Colonic mucosa (tissue), 4 donors: ENCODE measurements at places on chromosomes 3 and 15. TPM values are rescaled to one million over a fixed set of nuclear protein-coding genes. Genes with fewer than 3 reads are reported as not detected.

- H3K4me1 ChIP-seq, result peaks cover 4% of the 10 kb centered on the region
These were observed 221.4 kb upstream of the NANOGP8 start for GRCh38 chr15:35306361-35306981.

Gene ZPLD1
- total RNA-seq, result not detected

- H3K27ac ChIP-seq, result no peak overlapping the region
- H3K27me3 ChIP-seq, result no peaks in the 10 kb centered on the region
- no peaks in the 10 kb centered on the region for H3K4me1 ChIP-seq
- H3K4me3 ChIP-seq, result no peak overlapping the region
- no peak for DNase-seq
- no peaks in the 10 kb centered on the region for H3K36me3 ChIP-seq
These were observed 90.9 kb upstream of the ZNF280D start for GRCh38 chr15:56824175-56824574.

DNA sequence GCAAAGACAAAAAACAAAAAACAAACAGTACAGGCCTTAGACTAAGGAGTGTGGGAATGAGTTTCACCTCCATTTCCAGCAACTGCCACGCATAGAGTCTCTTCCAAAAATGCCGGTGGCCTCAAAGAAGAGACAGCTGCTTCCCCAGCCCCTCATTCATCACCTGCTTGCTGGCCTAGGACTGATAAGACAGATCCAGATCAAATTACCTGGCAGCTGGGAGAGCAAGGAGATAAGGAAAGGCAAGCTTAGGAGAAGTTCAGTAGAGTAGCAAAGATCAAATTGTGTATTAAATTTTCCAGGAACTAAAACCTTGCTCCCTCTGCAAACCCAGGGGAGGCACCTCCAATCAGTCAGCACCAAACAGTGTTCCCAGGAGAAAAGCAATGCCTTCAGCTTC lies 325.8 kb upstream of the CTNNB1 start:
- no peak for DNase-seq
- H3K27me3 ChIP-seq, result no peaks in the 10 kb centered on the region
- H3K4me3 ChIP-seq, result no peak overlapping the region
- H3K27ac ChIP-seq, result no peak overlapping the region
- no peaks in the 10 kb centered on the region for H3K36me3 ChIP-seq

GRCh38 chr3:42256135-42256819 lies 9.7 kb downstream of the CCK start:
- no peaks in the 10 kb centered on the region for H3K36me3 ChIP-seq
- H3K4me1 ChIP-seq, result no peaks in the 10 kb centered on the region
- no peak overlapping the region for H3K4me3 ChIP-seq
- no peak overlapping the region for H3K27ac ChIP-seq
- no peaks in the 10 kb centered on the region for H3K27me3 ChIP-seq
- DNase-seq, result no peak

DNA sequence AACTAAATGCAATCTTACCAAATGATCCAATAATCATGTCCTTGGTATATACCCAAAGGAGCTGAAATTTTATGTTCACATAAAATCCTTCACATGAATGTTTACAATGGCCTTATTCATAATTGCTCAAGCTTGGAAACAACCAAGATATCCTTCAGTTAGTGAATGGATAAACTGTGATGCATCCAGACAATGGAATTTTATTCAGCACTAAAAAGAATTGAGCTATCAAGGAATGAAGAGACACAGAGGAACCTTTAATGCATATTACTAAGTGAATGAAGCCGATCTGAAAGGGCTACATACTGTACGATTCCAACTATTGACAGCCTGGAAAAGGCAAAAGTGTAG lies 168.4 kb downstream of the PDE8A start:
- no peak for DNase-seq
- H3K4me3 ChIP-seq, result no peak overlapping the region
- no peak overlapping the region for H3K27ac ChIP-seq
- H3K36me3 ChIP-seq, result no peaks in the 10 kb centered on the region
- H3K4me1 ChIP-seq, result no peaks in the 10 kb centered on the region

DNA sequence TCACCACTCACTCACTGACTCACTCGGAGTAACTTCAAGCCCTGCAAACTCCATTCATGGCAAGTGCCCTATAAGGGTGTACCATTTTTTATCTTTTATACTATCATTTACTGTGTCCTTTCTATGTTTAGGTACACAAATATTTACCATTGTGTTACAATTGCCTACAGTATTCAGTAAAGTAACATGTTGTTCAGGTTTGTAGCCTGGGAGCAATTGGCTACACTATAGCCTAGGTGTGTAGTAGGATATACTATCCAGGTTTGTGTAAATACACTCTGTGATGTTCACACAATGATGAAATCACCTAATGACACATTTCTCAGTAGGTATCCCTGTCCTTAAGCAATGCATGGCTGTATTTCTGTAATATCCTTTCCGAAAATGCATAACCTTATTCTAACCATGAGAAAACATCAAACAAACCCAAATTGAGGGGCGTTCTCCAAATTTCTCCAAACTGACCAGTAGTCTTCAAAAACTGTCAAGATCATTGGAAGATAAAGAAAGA lies 17.9 kb upstream of the CNOT10 start:
- no peaks in the 10 kb centered on the region for H3K27me3 ChIP-seq
- H3K4me1 ChIP-seq, result no peaks in the 10 kb centered on the region
- H3K4me3 ChIP-seq, result no peak overlapping the region
- no peaks in the 10 kb centered on the region for H3K36me3 ChIP-seq

DNA sequence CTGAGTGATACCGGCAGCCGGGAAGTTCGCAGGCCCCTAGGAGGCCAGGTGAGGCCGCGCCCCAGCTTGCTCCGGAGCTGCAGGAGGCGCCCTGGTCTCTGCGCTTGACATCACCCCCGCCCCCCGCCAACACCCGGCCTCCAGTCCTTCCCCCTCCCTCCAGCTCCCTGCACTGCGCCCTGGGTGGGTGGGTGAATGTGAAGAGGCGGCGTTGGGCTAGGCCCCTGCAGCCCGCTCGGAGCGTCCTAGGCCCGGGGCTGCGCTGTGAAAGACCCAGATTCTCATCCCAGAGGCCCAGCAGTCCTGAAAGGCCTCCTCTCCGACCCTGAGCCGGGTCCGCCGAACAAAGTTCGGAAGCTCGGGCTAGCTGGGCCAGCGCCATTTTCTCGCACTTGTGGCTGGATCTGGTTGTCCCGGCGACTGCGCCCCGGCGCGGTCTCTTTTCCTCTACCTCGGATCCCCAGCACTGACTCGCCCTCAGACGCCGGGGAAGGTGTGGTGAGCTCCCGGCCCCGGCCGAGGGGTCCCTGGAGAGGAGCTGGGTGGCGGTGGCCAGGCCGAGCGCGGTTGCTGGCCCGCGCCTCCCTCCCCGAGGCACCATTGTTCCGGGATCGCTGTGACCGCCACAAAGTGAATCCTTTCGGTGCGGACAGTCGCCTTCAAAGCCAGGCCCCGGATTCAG lies 12.9 kb downstream of the ZIC4 start:
- H3K27ac ChIP-seq, result no peak overlapping the region
- H3K4me3 ChIP-seq, result no peak overlapping the region
- no peaks in the 10 kb centered on the region for H3K4me1 ChIP-seq
- H3K27me3 ChIP-seq, result peaks cover 90% of the 10 kb centered on the region
- H3K36me3 ChIP-seq, result no peaks in the 10 kb centered on the region

- H3K36me3 ChIP-seq, result no peaks in the 10 kb centered on the region
- no peak for DNase-seq
- no peak overlapping the region for H3K27ac ChIP-seq
- no peak overlapping the region for H3K4me3 ChIP-seq
- no peaks in the 10 kb centered on the region for H3K4me1 ChIP-seq
- no peaks in the 10 kb centered on the region for H3K27me3 ChIP-seq
These were observed 41.8 kb downstream of the IQCB1 start for GRCh38 chr3:121793078-121793477.

- no peak for DNase-seq
- H3K27ac ChIP-seq, result no peak overlapping the region
- H3K27me3 ChIP-seq, result no peaks in the 10 kb centered on the region
- no peaks in the 10 kb centered on the region for H3K36me3 ChIP-seq
- H3K4me3 ChIP-seq, result no peak overlapping the region
- no peaks in the 10 kb centered on the region for H3K4me1 ChIP-seq
These were observed 218.5 kb upstream of the RGMA start for GRCh38 chr15:93307513-93307912.
